ENCODE measurements at places on chromosomes 7 and 10.
A peak's percentile ranks its signal among the peaks of the same experiment; 100 is the strongest.

DNA sequence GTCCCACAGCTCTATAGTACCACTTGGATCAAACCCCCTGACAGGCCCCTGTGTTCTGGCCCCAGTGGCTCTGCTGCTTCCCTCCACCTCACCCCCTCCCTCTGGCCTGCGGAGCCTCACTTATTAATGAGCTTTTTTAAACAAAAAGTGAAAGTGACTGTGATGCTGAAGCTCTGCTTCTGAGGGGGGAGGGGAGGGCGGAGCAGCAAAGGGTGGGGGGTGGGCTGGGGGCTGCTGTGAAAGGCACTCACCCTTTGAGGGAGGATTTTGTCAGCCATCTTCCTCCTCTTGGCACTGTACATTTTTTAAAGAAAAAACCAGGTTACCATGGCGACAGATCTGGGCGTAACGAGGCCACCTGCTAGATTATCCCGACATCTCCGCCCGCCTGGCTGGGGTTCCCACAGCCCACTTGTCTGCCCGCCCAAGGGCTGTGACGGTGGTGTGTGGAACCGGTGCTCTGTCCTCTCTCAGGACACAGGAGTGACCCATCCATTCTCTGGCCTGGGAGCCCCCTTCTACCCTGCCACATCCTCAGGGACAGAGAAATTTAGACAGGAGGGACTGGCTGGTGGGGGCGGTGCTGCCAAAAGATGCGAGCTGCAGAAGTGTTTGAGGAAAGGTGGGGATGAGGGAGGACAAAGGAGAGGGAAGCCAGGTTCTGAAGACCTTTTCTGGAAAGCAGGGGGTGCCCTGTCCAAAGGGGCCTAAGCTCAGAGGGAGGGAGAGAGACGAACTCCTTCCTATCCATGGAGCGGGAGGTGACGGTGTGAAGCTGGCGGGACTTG lies 4.9 kb downstream of the SMARCD3 start:
- peak; percentile 39 for DNase-seq

DNA sequence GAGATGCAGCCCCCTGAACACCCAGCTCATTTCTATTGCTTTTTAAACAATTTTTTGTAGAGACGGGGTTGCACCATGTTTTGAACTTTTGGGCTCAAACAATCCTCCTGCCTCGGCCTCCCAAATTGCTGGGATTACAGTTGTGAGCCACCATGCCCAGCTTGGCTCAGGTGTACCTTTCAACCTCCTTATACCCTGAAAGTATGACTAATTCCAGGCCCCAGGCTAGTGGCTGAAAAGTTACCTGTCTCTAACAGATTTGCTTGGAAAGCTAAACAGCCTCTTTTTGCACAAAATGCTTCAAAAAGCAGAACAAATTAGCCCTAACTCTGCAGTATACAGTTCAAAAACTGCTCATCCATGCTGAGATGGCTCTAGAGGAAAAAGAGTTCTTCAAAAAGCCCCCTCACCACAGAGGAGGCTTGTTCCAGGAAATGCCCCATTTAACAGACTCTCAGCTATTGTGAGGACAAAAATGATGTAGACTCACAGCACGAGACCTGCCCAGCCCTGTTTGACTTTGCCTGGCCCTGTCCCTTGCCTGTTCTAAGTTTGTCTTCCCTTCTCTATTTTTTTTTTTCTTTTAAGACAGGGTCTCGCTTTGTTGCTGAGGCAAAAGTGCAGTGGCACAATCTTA lies 13.4 kb upstream of the AP1S1 start:
- no peak for DNase-seq

- no peak for DNase-seq
These were observed 5.8 kb upstream of the C1QL3 start for GRCh38 chr10:16527452-16527851.

DNA sequence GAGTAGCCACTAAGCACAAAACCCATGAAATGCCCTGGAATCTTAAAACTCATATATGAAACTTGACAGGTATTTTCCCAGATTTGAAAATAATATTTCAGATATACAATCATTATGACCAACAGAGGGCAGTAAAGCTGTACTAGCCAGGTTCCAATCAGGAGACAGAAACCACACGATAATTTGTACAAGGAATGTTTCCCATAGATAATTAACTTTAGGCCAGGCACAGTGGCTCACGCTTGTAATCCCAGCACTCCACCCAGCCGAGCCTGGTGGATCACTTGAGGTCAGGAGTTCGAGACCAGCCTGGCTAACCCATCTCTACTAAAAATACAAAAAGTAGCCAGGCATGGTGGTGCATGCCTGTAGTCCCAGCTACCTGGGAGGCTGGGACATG lies 31.0 kb upstream of the NUB1 start:
- peak; percentile 24 for DNase-seq

DNA sequence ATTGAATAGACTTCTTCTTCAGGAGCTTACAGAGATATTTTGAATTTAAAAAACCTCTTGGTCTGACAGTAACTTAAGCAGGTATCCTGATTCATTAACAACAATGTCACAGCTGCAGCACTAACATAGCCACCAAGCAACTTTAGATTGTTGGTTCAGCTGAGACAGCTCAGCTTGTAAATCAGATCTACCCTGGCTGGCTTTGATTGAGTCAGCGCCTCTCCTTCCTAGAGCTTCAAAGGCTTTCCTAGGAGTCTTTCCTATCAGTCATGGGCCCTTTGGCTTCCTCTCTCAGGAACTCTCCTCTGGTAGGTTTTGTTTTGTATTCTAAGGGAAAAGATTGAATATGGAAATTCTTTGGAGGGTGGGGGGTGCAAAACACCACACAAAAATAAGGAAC lies 70.7 kb upstream of the STEAP4 start:
- no peak for DNase-seq

DNA sequence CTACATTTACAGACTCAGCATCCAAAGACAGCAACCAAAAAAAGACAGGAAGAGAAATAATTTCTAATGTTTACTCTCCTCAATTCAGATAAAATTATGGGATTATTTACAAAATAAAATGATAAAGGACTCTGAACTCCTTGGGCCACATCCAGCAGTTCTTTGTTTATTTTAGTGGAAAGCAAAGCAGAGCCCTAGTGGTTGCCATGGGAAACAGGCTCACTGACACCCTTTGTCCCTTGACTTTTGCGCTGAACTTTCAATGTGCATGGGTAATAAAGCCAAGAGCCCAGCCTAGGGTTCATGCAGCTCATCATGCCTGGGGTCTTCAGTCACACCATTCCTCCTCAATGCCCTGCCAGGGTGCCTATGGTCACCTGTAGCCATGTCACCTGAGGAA lies 442.6 kb upstream of the IGFBP3 start:
- DNase-seq = no peak

DNA sequence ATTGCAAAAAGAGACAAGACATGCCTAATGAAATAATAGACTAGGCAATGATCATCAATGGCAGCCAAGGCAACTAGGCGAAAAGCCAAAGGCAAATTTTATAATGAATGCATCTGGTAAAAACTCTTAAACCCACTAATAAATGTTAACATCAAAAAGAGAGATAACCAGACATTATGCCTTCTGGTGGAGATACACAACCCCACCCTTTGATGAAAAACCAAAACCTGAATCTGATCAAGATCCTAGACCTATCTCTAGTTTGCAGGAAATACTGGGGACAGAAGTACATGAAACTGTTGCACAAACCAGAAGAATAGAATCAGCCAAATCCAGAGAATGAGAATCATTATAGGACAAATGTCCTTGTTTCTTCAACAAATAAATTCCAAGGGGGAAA lies 22.0 kb upstream of the GSAP start:
- no peak for DNase-seq

GRCh38 chr10:113562069-113562468 lies 9.2 kb downstream of the HABP2 start:
- DNase-seq = no peak

- DNase-seq = no peak
These were observed 537.3 kb upstream of the MGMT start for GRCh38 chr10:128929767-128930166.

- peak; percentile 22 for DNase-seq
These were observed 99.1 kb downstream of the ZNF680 start for GRCh38 chr7:64463636-64464375.

- DNase-seq = no peak
These were observed 7.8 kb downstream of the GTPBP4 start for GRCh38 chr10:996031-996430.
